Spleen (tissue), 13 donors: ENCODE measurements at places on chromosomes 4 and X. TPM values are rescaled to one million over a fixed set of nuclear protein-coding genes. Genes with fewer than 3 reads are reported as not detected.

DNA sequence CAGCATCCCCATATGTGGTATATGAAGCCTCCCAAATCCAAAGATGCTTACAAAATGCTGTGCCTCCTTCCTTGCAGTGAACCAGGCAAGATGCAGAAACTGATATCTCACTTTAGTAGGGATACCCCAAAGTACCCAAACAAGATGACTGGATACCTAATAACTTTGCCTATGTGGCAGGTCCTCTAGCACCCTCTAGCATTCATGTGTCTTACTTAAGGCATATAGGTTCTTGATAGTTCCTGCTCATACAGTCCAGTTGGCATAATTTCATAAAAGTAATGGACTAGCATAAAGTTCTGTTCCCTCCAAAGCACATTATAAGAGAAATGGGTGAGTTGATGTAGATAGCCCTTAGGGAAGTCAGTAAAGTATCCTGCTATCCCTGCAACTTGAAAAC lies 36.8 kb upstream of the SPP1 start:
- no peaks in the 10 kb centered on the region for H3K27me3 ChIP-seq
- H3K36me3 ChIP-seq, result no peaks in the 10 kb centered on the region
- no peaks in the 10 kb centered on the region for H3K4me1 ChIP-seq

DNA sequence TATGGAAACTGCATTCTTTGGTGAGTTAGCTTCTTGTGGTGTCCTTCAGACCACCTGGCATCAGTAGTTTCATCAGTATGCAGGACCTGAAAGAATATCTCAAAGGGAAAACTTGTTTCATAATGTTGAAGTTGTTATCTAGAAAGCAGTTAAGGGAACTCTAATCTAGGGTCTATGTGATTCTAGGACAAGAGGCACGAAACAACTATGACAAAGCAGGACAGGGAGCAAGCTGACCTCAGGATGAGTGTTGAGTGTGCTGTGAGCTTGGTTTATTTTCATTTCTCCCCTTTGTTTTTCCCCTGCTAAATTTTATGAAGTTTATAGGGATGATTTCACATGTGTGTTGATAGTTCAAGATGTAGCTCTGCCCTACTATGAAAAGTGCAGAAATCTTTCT lies 65.7 kb downstream of the MXRA5 start:
- H3K4me1 ChIP-seq, result no peaks in the 10 kb centered on the region
- H3K27ac ChIP-seq, result no peak overlapping the region
- DNase-seq, result no peak
- H3K27me3 ChIP-seq, result no peaks in the 10 kb centered on the region
- H3K4me3 ChIP-seq, result no peak overlapping the region
- H3K36me3 ChIP-seq, result no peaks in the 10 kb centered on the region

- H3K4me3 ChIP-seq, result no peak overlapping the region
- H3K4me1 ChIP-seq, result no peaks in the 10 kb centered on the region
- no peak overlapping the region for H3K27ac ChIP-seq
- no peaks in the 10 kb centered on the region for H3K27me3 ChIP-seq
- DNase-seq, result no peak
Observed at GRCh38 chr4:151804821-151805220, 44.0 kb upstream of the GATB start.

GRCh38 chrX:69027181-69028005 lies 137.9 kb downstream of the PJA1 start:
- no peaks in the 10 kb centered on the region for H3K36me3 ChIP-seq
- no peaks in the 10 kb centered on the region for H3K27me3 ChIP-seq
- H3K27ac ChIP-seq, result no peak overlapping the region
- H3K4me3 ChIP-seq, result no peak overlapping the region
- peaks cover 3% of the 10 kb centered on the region for H3K4me1 ChIP-seq

- no peaks in the 10 kb centered on the region for H3K27me3 ChIP-seq
- H3K27ac ChIP-seq, result no peak overlapping the region
- no peaks in the 10 kb centered on the region for H3K36me3 ChIP-seq
Observed at GRCh38 chrX:107577933-107578332, 50.4 kb upstream of the PRPS1 start.

DNA sequence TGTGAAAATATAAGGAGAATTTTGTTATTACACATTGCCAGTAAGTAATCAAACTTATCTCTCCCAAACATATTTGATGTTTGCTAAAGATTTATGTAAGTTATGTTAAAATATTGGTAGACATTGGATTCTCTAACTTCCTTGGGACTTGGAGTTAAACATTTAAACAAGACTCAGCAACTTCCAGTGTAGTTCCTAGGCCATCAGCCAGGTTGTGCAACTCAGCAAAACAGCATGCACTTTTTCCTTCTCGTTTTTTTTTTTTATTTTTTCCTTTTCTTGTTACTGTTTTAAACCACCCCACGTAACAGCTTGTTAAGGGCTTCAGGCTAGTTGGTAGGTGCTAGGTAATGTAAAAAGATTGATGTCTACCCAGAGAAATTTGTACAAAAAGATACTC lies 510.4 kb downstream of the ANKRD50 start:
- H3K36me3 ChIP-seq, result no peaks in the 10 kb centered on the region
- no peaks in the 10 kb centered on the region for H3K27me3 ChIP-seq
- H3K27ac ChIP-seq, result no peak overlapping the region
- no peaks in the 10 kb centered on the region for H3K4me1 ChIP-seq

GRCh38 chr4:14582677-14583076 lies 419.6 kb upstream of the CPEB2 start:
- H3K4me1 ChIP-seq, result no peaks in the 10 kb centered on the region
- H3K27me3 ChIP-seq, result no peaks in the 10 kb centered on the region
- no peaks in the 10 kb centered on the region for H3K36me3 ChIP-seq
- H3K27ac ChIP-seq, result no peak overlapping the region

DNA sequence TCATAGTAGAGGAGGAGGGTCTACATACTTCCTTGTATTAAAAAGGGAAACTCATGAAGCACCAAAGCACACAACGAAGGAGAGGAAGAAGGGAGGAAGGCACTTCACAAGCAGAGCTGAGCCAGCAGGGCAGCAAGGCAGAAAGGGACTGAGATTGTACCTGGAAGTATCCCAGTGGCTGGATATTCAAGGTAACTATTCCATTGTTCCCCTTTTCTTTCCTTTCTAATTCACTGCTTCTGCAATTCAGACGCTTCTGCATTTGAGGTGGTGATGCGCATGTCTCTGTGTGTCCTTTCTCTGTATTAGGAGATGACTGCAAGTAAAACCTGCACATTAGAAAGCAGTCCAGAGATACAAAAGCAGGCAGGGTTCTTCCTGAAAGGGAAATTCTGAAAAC lies 54.9 kb downstream of the UBQLN2 start:
- H3K27me3 ChIP-seq, result no peaks in the 10 kb centered on the region
- H3K27ac ChIP-seq, result no peak overlapping the region
- H3K4me1 ChIP-seq, result no peaks in the 10 kb centered on the region
- no peak overlapping the region for H3K4me3 ChIP-seq
- no peaks in the 10 kb centered on the region for H3K36me3 ChIP-seq

DNA sequence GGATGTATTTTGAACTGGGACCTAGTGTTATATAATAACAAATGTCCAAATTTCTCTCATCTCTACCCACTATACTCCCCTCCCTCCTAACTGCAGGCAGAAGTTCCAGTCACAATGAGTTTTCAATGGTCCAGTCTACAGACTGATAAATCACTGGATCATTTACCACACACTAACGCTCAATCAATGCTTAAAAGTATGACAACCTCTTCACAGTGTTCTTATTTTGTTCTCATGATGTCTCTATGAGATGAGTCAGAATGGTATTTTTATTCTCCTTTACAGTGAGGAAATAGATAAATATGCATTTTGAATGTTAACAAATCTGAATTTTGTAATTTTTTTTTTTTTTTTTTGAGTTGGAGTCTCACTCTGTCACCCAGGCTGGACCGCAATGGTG lies 83.7 kb upstream of the ETNPPL start:
- no peak overlapping the region for H3K4me3 ChIP-seq
- no peaks in the 10 kb centered on the region for H3K4me1 ChIP-seq
- H3K36me3 ChIP-seq, result no peaks in the 10 kb centered on the region
- no peak overlapping the region for H3K27ac ChIP-seq
- H3K27me3 ChIP-seq, result no peaks in the 10 kb centered on the region

GRCh38 chr4:155588437-155588836 lies 78.2 kb upstream of the GUCY1A1 start:
- H3K27ac ChIP-seq, result no peak overlapping the region
- no peaks in the 10 kb centered on the region for H3K27me3 ChIP-seq
- DNase-seq, result no peak
- H3K4me1 ChIP-seq, result no peaks in the 10 kb centered on the region
- no peak overlapping the region for H3K4me3 ChIP-seq
- H3K36me3 ChIP-seq, result no peaks in the 10 kb centered on the region

- no peak overlapping the region for H3K27ac ChIP-seq
- H3K36me3 ChIP-seq, result no peaks in the 10 kb centered on the region
- no peaks in the 10 kb centered on the region for H3K27me3 ChIP-seq
- H3K4me3 ChIP-seq, result no peak overlapping the region
Observed at GRCh38 chr4:112840061-112840460, 203.1 kb downstream of the LARP7 start.

DNA sequence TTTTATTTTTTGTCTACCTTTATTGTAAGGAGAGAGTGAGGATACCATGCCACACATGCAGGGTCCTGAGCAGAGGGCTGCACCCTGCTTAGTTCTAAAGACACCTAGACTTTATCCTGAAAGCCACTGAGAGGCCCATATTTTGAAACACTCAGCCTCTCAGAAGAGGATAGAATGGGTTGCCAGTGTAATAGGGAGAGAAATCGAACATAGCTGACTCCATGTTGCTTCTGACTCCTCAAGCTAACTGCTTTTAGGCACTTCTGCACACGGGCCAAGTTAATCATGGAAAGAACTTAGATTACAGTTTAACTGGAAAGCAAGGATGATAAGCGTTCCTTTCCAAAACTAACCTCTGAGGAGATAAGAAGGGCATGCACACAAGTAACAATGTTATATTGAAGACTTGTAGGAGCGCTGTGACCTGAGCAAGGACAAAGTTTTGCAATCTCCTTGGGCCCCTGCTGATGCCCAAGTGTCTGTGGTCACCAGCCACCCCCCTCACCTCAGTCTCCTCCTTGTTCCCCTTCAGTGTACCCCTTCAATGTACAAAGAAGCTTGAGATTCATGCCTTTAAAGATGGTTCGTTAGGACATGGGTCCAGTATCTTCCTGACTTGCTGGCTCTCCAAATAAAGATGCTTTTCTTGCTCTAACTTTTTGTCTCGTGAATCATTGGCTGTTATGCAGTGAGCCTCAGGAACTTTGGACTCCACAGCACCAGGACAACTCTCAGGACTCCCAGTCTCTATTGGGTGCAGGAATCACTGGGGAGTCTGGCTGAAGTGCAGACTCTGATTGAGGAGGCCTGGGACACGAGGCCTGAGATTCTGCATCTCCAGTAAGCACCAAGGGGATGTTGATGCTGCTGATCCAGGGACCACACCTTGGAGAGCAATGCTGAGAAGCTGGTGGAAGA lies 25.4 kb upstream of the CD99 start:
- no peak overlapping the region for H3K27ac ChIP-seq
- H3K4me1 ChIP-seq, result no peaks in the 10 kb centered on the region
- H3K36me3 ChIP-seq, result no peaks in the 10 kb centered on the region
- no peak for DNase-seq
- no peaks in the 10 kb centered on the region for H3K27me3 ChIP-seq

DNA sequence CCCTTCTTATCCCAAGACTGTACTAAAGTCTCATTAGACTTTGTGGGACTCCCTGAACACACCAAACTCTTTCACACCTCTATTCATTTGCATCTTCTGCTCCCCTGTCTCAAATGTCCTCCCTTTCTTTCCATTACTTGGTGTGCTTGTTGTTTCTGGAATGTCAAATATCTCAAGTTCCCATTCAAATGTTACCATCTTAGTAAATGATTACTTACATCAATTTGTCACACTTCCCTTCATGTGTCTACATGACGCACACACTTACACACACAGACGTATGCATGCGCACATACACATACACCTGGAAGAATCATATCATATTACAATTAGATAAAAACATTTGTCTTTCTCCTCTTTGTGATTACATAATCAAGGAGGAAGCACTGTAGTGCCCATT lies 210.8 kb upstream of the TEX13C start:
- no peaks in the 10 kb centered on the region for H3K27me3 ChIP-seq
- no peak overlapping the region for H3K27ac ChIP-seq
- no peak for DNase-seq
- H3K4me3 ChIP-seq, result no peak overlapping the region
- no peaks in the 10 kb centered on the region for H3K36me3 ChIP-seq

GRCh38 chr4:2507855-2508254 lies 28.6 kb upstream of the FAM193A start:
- H3K27me3 ChIP-seq, result no peaks in the 10 kb centered on the region
- H3K4me3 ChIP-seq, result no peak overlapping the region
- no peaks in the 10 kb centered on the region for H3K4me1 ChIP-seq

DNA sequence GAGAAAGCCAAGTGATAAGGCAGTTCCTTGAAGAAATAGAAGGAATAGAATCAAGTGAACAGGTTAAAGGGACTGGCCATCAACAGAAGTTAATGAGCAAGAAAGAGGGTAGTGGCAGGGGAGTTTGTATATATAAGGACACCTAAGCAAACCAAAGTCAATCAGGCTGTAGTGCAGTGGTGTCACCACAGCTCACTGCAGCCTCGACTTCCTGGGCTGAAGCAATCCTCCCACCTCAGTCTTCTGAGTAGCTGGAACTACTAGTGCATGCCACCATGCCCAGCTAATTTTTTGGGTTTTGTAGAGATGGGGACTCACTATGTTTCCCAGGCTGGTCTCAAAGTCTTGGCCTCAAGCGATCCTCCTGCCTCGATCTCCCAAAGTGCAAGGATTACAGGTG lies 15.9 kb downstream of the ACOT9 start:
- no peaks in the 10 kb centered on the region for H3K27me3 ChIP-seq
- DNase-seq, result no peak
- peak overlapping the region; percentile 60 for H3K27ac ChIP-seq
- no peaks in the 10 kb centered on the region for H3K4me1 ChIP-seq
- H3K36me3 ChIP-seq, result no peaks in the 10 kb centered on the region
- H3K4me3 ChIP-seq, result no peak overlapping the region

GRCh38 chr4:101232074-101232776 lies 115.1 kb downstream of the PPP3CA start:
- DNase-seq, result no peak
- no peaks in the 10 kb centered on the region for H3K36me3 ChIP-seq
- peaks cover 16% of the 10 kb centered on the region for H3K4me1 ChIP-seq
- no peak overlapping the region for H3K4me3 ChIP-seq

DNA sequence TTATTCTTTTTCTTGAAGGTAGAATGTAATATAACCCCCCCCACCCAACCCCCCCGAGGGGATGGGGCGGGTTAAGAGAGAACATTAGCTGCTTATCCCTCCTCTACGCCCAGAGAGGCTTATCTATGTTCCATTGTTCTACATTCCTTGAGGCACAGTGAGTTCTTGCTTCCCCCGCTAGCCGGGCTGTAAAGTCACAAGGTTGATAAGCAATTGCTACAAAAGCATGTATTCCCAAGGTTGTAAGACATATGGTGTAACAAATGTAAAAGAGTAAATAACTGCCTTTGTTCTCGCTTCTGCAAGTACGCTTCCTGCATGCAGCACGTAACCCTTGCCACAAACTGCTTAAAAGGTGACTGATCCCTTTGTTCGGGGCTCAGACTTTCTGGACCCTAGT lies 8.2 kb downstream of the DCAF8L2 start:
- H3K4me3 ChIP-seq, result no peak overlapping the region
- DNase-seq, result no peak
- no peak overlapping the region for H3K27ac ChIP-seq
- H3K4me1 ChIP-seq, result no peaks in the 10 kb centered on the region

- no peak for DNase-seq
- H3K27me3 ChIP-seq, result no peaks in the 10 kb centered on the region
- H3K4me1 ChIP-seq, result no peaks in the 10 kb centered on the region
- H3K36me3 ChIP-seq, result no peaks in the 10 kb centered on the region
- no peak overlapping the region for H3K4me3 ChIP-seq
Observed at GRCh38 chr4:144663834-144664475, 18.0 kb downstream of the HHIP start.

GRCh38 chr4:76856243-76857073 lies 41.5 kb downstream of the SOWAHB start:
- H3K27ac ChIP-seq, result no peak overlapping the region
- H3K27me3 ChIP-seq, result no peaks in the 10 kb centered on the region

The BEX4 gene
- 58.6 TPM for total RNA-seq

The NSUN7 gene
- 2.3 TPM for total RNA-seq

The OPRPN gene
- total RNA-seq, result not detected

The GPR78 gene
- 1.5 TPM for total RNA-seq

The CNKSR2 gene
- 4.8 TPM for total RNA-seq

The TSPAN6 gene
- 8.4 TPM for total RNA-seq

The CDX4 gene
- total RNA-seq, result not detected
